ENCODE measurements at places on chromosomes 1 and 21. TPM values are rescaled to one million over a fixed set of nuclear protein-coding genes. Genes with fewer than 3 reads are reported as not detected.

The MMP23B gene
- not detected for total RNA-seq

The FABP3 gene
- not detected for total RNA-seq

The CXADR gene
- 14.3 TPM for total RNA-seq

The TMCC2 gene
- 2.3 TPM for total RNA-seq

The PADI2 gene
- not detected for total RNA-seq

The CR1L gene
- not detected for total RNA-seq

The FAM76A gene
- 13.2 TPM for total RNA-seq

The SZRD1 gene
- 175 TPM for total RNA-seq

The DENND1B gene
- total RNA-seq = 3.8 TPM

The FMO5 gene
- total RNA-seq = 0.07 TPM
